Stimulated activated CD8-positive, alpha-beta memory T cell treated with anti-CD3 and anti-CD28 coated beads, Interleukin-2, amount 100 ng/mL, for 48 hours (primary cell): ENCODE measurements at places on chromosomes 4 and X.

DNA sequence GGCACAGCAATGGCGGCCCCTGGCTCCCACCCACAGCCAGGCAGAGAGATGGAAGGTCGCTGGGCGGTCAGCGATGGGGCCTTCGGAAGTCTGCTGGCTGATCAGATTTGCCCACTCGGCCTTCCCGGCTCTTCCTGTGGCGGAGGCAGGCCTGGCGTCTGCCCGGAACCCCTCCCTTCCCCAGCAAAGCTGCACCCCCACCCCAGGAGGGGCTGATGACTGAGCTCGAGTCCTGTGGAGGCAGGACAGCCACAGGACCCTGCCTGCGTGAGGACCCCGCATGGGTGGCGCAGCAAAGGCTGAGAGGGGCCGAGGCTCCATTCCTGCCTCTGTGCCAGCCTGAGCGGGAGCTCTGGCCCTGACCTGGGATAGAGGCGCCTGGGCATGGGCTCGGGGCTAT lies 34.8 kb downstream of the TACC3 start:
- DNase-seq, result no peak

DNA sequence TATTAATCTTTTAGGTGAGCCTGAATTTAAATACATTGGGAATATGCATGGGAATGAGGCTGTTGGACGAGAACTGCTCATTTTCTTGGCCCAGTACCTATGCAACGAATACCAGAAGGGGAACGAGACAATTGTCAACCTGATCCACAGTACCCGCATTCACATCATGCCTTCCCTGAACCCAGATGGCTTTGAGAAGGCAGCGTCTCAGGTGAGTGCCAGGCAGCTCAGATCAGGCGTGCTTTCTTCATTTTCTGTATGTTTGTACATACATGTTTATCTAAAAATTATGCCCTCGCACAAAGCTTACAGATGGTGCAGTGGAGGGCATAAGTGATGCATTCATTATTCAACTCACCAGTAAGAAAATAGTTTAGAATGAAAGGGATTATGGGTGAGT lies 85.6 kb downstream of the CPE start:
- no peak for DNase-seq

GRCh38 chr4:156568041-156568440 lies 403.6 kb downstream of the PDGFC start:
- DNase-seq, result no peak

GRCh38 chr4:48242511-48243195 lies 27.0 kb downstream of the TEC start:
- no peak for DNase-seq

DNA sequence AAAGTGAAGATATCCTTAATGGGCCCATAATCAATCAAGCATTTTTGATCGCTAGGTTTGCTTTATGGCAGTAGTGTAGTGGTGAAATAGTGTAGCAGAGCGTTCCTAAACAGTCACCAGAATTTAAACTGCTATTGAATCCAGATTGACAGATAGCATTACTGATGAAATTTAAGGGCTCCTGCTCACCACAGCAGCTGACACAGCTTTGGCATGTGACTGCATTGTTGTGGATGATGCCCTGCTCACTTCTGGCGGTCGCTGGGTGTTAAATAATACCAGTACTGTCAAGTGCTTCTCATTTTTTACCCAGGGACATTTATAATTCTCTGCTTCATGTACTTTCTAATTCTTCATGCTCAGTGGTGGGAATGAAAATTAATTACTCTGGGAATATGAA lies 102.0 kb upstream of the ARHGAP24 start:
- DNase-seq, result no peak

- no peak for DNase-seq
Measured at GRCh38 chr4:25835384-25835783, 27.4 kb downstream of the SEL1L3 start.

- DNase-seq, result no peak
Measured at GRCh38 chr4:124060261-124060918, 652.1 kb downstream of the ANKRD50 start.

- DNase-seq, result no peak
Measured at GRCh38 chrX:56343219-56343618, 111.1 kb downstream of the KLF8 start.

GRCh38 chr4:80173401-80173800 lies 23.9 kb upstream of the PRDM8 start:
- no peak for DNase-seq

GRCh38 chrX:134658760-134659023 lies 421 bp upstream of the PLAC1 start:
- DNase-seq, result no peak

- DNase-seq, result no peak
Measured at GRCh38 chr4:187965726-187966125, 29.8 kb upstream of the ZFP42 start.

DNA sequence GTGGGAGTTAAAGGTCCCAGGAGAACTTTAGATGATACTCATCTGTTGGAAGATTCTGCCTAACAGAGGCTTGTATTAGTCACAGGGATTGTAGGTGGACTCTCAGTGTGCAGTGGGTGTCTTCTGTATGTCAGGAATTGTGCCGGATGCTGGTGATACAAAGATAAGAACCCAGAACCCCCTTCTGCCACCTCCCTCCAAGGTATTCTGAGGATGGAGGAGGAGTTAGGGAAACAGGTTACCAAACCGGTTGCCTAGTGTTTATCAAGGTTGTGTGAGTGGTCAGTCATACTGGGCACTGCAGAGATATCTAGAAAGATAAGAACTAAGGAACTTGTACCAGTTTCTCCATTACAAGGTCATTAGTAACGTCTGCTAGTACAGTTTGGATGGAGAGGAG lies 61.6 kb downstream of the PTTG2 start:
- no peak for DNase-seq

DNA sequence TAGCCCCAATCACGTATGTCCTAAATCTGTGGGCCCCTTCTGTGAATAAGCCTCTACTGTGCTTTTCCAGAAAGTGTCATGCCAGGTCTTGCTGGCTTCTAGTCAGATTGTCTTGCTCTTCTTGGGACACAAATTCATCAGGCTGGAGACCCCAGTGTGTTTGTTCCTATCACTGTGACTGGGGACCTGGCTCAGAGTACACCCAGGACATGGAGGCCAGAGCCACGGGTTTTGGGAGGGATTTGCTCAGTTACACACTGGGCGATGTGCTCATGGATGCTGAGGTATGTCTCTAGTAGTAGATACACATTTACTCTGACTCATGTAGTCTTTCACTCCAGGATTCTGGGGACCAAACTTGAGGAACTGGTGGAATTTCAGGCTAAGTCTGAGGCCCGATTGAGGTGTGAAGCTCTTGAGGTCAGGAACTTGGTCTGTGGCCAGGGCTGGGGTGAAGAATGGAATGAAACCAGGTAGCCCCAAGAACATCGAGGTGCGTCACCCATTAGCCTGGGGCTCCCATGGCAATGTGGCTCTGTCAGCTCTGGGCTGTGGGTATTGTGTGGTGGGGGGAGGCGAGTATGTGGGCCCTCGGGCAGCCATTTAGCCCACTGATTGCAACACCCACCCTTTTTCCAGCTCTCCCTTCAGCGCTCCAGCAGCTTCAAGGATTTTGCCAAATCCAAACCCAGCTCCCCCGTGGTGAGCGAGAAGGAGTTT lies 7.7 kb downstream of the SASH3 start:
- DNase-seq, result no peak

DNA sequence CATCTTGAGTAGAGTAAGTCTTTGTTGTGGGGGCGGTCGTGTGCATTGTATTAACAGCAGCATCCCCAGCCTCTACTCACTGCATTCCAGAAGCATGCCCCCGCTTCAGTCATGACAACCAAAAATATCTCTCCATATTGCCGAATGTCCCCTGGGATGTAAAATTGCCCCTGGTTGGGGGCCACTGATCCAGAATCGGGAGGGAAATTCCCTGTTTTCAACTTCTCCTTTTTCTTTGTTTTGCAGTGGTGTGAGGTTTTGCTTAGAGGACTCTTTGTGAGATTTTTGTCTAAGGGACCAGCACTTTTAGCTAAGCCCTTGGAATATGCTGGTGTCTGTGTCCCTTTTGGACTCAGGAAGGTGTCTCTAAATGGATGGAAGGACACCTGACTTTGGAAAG lies 3.0 kb upstream of the IL13RA1 start:
- DNase-seq, result no peak
